Ascending aorta (tissue), 2 donors: ENCODE measurements at places on chromosomes 6 and 20. TPM values are rescaled to one million over a fixed set of nuclear protein-coding genes. Genes with fewer than 3 reads are reported as not detected.
A peak's percentile ranks its signal among the peaks of the same experiment; 100 is the strongest.

Gene LPIN3
- total RNA-seq, result 63.0 TPM

Gene HAO1
- not detected for total RNA-seq

Gene ADTRP
- total RNA-seq, result not detected

Gene KLHDC3
- 64.0 TPM for total RNA-seq

Gene PTGIS
- total RNA-seq, result 288 TPM

Gene NOL7
- total RNA-seq, result 32.2 TPM

Gene TRIM15
- total RNA-seq, result not detected

- no peak for DNase-seq
Measured at GRCh38 chr6:149164199-149164750, 153.2 kb upstream of the TAB2 start.

DNA sequence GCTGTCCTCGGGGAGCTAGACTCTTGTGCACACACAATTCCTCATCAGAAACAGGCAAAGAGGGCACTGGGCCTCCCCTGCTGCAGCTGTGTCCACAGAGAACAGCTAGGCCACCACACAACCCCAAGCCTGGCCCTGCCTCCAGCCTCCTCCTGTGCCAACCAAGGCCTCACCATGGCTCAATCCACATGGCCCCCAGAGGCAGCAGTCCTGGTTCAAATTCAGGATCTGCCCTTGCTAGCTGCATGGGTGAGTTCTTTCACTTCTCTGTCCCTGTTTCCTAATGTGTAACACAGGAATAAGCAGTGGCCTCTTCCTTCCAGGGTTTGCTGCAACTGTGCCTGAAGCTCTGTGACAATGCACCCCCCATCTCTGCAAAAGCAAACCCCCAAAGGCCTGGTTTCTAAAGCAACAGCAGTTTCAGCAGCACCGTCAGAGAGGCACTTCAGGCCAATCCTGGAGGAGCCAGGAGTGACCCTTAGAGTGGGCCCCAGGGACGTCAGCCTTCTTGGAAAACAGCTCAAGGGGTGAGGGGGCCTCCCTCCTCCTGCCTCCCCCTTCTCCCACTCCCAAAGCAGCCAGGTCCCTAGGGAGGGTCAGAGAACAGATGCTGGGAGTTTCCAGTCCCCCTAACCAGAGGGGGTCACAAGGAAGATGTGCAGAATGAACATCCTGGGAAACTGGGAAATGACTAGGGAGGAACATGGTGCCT, 2.2 kb downstream of the ADISSP start:
- DNase-seq, result no peak

- no peak for DNase-seq
Measured at GRCh38 chr20:584971-585301, 25.2 kb downstream of the TCF15 start.

- peak; percentile 57 for DNase-seq
Measured at GRCh38 chr6:1606780-1607515, 2.8 kb upstream of the FOXC1 start.

GRCh38 chr20:62773845-62774714, 22.2 kb upstream of the MRGBP start:
- no peak for DNase-seq

- DNase-seq, result no peak
Measured at GRCh38 chr6:38477680-38478260, 162.0 kb downstream of the BTBD9 start.

DNA sequence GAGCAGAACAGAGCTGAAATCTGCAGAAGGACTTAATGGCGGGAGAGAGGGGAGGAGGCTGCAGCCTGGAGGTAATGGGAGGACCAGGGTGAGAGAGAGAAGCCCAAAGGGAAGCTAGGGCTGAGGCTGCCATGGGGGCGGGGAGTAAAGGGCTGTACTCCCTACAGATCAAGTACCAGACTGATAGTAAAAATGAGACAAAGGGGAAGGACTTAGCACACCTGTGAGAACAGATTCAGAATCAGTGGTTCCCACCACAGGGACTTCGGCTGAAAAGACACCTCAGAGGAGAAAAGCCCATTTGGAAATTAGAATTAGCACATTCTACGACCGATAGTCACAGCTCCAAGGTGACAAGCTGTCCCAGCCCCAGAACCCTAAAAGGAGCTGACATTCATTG, 6.4 kb upstream of the TBXT start:
- no peak for DNase-seq

DNA sequence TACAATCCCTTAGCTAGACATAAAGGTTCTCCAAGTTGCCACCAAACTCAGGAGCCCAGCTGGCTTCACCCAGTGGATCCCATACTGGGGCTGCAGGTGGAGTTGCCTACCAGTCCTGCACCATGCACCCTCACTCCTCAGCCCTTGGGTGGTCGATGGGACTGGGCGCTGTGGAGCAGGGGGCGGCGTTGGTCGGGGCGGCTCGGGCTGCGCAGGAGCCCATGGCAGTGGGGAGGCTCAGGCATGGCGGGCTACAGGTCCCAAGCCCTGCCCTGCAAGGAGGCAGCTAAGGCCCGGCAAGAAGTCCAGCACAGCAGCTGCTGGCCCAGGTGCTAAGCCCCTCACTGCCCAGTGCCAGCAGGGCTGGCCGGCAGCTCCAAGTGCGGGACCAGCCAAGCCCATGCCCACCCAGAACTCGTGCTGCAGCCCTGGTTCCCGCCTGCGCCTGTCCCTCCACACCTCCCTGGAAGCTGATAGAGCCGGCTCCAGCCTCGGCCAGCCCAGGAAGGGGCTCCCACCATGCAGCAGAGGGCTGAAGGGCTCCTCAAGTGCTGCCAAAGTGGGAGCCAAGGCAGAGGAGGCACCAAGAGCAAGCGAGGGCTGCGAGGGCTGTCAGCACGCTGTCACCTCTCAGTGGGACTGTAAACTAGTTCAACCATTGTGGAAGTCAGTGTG, 912.1 kb downstream of the PHF3 start:
- no peak for DNase-seq

DNA sequence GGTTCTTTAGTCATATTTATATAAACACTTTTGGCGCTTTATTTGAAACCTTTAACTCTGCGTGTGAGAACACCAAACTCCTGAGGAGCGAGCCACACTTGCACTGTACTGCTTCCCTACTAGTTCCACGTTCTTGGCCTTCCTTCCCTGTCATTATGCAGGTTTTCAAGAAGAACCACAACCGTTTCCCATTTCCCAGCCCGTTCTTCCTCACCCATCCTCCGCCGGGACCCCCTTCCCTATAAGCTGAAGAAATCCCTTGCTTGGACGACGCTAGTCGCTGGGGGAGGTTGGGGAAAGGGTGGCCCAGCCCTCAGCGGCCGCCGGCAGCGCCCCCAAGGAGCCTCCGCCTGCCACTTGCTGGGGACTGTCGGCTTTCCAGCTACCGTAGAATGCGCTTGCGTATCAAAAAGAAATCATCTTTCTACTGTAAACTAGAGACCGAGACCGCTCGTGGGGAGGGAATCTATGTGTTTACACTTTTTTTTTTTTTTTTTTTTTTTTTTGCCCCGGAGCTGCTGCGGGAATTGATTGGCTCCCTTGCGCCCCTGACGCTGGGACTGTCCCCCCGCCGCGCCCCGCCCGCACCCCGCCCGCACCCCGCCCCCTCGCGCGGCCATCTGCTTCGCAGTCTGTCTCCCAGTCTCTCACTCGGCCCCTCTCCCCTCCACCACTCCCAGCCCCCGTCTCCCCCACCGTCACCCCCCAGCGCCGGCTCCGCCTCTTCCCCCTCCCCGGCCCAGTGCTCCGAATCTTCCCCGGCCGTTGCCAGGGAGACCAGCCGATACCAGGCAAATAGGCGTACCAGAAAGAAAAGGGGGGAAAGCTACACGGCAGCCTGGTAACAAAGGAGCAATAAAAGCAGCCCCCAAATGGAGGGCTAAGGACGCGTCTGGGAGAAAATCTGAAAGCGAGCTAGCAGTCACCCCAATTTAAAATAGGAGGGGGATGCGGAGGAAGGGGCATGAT, 2.3 kb upstream of the MARCKS start:
- no peak for DNase-seq

- DNase-seq, result no peak
Measured at GRCh38 chr6:72476051-72476450, 145.8 kb upstream of the KCNQ5 start.

DNA sequence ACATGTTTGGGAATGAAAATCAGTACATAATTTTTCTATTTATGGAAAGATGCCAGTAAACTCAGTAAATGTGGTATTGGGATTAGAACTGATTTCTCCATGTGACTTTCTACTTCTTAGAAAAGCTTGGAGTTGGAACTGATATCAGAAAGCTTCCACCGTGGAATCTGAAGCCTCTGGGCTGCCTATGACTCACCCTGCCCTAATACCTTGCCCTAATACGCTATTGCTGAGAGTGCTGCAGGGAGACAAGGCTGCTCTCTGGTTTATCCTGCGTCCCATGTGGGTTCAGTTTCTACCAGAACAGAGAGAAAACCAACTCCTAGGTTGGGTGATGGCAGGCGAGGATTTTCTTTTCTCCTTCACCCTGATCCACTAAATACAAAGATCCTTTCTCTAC, 3.3 kb upstream of the STMND1 start:
- DNase-seq, result no peak

GRCh38 chr6:27631609-27631916, 158.7 kb upstream of the ZNF184 start:
- no peak for DNase-seq

- no peak for DNase-seq
Measured at GRCh38 chr20:48287021-48287494, 501.8 kb upstream of the SULF2 start.
